GM12865 (cell line): ENCODE measurements at places on chromosomes 5 and 9.

GRCh38 chr5:93735378-93735777, 6.0 kb downstream of the POU5F2 start:
- no peak for DNase-seq

DNA sequence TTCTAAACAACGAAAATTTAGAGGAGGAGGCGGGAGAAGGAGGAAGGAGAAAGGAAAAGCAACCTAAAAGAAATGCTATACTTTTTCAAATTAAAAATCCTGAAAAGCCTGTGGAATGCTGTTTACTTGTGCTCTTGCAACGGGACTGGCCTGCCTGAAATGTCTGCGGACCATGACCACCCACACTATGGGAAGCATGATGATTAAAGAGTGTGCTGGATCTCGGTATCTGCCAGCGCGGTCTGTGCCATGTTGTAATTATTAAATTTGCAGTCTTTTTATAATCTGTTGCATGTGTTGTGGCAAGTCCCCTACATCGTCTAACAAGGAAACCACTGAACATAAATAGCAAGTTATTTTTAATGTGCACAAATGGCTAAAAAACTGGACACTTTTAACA, 111.4 kb downstream of the FANCC start:
- no peak for DNase-seq

DNA sequence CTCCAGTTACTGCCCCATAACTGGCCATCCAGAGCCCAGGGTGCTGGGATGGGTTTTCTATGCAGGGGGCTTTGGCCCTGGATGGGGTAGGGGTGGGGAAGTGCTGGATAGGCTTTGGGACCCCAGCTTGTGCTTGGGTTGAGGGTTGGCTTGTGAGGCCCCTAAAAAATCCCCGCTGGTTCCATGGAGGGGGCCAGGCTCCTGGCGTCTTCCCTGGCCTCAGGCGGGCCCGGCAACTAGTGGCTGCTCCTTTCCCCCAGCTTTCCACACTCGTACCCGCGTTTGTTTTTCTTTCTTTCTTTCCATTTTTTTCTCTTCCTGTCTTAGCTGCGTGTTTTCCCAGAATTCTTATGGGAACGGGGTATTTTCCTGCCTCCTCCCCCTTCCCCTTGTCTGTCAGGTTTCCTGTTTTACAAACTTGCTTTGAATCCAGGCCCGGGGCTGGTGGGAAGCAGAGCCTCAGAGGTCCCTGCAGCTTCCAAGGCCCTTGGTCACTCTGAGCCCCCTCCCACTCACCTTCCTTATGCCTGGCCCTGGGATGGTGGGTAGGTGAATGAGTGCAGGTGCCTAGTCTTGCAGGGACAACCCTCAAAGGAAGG, 40.2 kb downstream of the RGS3 start:
- no peak for DNase-seq

GRCh38 chr9:19423163-19423562, 14.4 kb downstream of the ACER2 start:
- DNase-seq, result no peak

DNA sequence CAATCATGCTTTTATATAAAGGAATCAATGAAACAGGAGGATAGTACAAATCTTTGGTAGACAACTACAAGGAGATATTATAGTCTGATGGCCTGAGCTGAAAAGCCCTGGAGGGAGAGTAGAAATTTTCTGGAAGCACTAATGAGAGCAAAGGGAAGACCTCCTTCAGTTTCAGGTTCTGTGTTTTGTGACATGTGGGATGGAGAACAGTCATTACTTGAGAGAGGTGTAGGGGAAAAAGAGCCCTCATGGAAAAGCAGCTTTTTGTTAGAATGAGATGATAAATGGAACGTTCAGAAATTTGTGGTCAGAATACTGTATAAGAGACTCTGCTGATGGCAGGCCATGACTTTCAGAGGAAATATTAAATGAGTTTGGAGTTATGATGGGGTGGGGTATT, 360.6 kb upstream of the MEF2C start:
- DNase-seq, result no peak

DNA sequence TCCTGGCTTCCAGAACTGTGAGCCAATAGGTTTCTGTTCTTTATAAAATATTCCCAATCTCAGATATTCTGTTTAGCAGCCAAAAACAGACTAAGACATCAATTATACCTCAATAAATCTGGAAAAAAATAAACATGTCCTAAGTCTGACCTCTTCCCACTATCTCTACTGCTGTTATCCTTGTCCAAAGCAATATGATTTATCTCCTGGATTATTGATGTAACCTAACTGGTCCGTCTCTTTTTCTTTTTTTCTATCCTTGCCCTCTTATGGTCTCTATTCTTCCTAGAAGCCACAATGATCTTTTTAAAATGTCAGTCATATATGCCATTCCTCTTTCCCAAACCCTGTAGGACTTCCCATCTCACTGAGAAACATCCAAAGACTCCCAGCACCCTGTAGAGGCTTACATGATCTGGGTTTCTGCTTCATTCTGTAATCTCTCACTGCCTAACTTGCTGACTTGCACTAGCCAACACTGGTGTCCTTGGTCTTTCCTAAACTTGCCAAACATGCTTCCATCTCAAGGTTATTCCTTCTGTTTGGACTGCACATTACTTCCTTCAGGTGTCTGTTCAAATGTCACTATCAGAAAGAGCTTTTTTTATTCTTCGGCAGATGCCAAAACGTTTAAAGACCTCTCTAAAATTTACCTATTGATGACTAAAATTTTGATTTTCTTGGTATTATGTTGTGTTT, 13.1 kb downstream of the FOCAD start:
- DNase-seq, result no peak

- DNase-seq, result no peak
Measured at GRCh38 chr5:146409054-146409671, 38.0 kb upstream of the TCERG1 start.

DNA sequence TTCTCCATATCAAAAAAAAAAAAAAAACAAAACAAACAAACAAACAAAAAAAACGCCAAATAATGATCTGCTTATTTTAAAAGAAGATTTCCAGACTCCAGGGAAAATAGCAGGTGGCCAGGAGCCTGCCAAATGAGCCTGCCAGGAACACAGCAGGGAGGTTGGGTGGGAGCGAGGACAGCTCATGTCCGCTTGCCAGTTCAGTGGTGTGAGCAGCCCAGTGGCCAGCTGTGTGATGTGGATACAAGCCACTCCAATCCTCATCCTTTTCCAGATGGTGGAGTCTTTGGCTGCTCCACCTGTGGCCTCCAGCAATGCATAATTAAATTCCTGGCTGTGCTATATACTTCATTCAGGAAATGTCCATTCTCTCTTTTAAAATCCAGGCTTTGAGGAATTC, 1025.1 kb upstream of the C9orf72 start:
- DNase-seq, result no peak

DNA sequence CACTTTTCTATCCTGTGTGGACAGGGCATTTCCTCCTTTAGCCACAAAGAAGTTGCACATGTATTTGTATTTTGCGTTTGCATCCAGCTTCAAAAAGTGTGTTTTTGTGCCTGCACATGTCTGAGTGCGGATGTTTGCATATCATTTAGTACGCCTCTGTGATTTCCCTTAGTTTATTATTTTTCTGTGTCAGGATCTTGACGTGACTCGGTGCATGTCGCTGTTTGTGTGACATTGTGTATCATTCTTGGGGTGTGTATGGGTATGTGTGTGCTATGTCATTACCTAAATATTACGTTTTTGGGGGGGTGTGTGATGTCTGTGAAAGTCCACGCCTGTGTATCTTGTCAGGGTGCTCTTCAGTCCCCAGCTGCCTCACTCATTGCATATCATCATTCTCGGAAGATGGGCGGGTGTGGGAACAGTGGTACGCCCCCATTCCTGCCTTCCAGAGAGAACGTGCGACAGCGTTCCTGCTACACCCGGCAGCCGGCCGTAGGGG, 416 bp upstream of the PAIP2 start:
- DNase-seq, result no peak

GRCh38 chr5:150320044-150320613, 17.4 kb upstream of the ARSI start:
- DNase-seq, result no peak

- DNase-seq, result no peak
Measured at GRCh38 chr5:93322974-93323860, 257.8 kb downstream of the NR2F1-AS1 start.

DNA sequence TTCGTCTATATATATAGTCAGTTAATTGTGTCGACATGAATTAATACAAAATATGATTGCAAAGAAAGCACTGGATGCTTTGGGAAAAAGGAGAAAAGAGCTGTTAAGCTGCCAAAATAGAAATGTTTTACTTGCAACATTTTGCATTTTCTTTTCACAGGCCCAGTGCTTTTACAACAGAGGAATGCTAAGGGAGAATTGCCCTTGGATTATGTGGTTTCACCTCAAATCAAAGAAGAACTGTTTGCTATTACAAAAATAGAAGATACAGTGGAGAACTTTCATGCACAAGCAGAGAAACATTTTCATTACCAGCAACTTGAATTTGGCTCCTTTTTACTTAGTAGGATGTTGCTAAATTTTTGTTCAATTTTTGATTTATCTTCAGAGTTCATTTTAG, 76.2 kb downstream of the SLF1 start:
- DNase-seq, result no peak

DNA sequence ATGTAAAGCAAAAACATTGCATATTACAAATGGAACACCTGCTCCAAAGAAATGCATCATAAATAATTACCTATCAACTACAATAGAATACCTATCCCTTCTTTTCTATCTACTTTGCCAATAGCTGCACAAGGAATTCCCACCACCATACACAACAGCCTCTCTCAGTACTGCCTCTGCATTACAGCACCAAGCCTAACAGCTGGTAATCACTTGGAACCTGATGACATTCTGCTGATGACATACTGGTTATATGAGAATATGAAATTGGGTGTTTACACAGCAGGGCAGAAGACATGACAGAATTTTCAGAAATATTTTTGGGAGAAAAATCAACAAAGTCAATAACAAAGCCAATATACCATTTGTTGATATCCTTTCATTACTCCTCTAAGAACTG, 43.2 kb downstream of the PSMB7 start:
- no peak for DNase-seq

- peak; percentile 9 for DNase-seq
Measured at GRCh38 chr5:176870110-176870591, 29.0 kb downstream of the HK3 start.

GRCh38 chr9:114633438-114634089, 22.5 kb downstream of the TMEM268 start:
- no peak for DNase-seq

DNA sequence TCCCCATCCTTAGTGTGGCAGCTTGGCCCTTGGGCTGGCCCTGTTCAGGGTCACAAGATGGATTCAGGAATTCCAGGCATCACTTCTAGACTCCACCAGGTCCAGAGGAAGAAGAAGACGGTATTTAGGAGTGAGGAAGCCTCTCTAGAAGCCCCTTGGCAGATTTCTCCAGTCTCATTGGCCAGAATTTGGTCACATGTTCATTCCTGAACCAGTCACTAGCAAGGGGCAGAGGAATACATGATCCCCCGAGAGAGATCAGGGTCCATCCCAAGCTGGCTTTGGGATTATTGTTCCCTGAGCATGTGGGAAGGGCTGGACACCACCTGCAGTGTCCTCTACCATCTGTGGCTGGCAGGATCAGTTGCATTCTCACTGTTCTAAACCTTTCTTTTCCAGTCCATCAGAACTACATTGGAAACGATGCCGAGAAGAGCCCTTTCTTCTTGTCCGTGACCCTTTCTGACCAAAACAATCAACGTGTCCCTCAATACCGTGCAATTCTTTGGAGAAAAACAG, 48.5 kb downstream of the GARNL3 start:
- no peak for DNase-seq

DNA sequence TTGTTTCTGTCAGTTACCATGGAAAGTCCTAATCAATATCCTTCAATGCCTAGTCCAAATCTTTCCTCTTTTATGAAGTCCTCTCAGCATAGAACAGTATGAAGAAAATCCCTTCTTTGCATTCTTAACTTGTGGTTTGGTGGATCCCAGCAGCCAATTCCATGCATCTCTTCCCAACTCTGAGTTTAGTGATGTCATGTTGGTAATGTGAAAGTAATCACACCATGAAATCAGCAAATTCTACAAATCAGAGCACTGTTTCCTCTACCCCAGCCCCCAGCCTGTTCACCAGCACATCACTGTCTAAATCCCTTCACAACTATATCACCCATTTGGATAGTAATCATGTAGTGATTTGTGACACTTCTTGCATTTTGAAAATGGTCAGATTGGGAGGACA, 4.7 kb upstream of the C1QTNF2 start:
- DNase-seq, result no peak

DNA sequence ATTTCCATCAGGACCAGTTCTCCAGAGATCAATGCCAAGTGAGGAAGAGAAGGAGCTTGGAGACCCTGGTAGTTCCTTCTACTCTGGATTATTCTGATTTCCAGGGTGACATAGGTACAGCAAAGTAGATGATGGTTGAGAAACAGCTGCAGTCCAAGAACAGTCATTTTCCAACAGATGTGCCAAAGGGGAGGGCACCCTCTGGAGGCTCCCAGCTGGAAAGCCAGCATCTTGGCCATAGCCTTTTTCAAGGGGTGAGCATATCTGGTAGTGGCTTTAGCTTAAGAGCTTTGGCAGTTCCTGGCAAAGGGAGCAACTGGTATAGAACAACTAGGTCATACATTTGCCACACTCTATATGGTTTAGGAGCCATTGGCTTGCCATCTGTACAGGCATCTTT, 492.7 kb downstream of the RASEF start:
- DNase-seq, result no peak

DNA sequence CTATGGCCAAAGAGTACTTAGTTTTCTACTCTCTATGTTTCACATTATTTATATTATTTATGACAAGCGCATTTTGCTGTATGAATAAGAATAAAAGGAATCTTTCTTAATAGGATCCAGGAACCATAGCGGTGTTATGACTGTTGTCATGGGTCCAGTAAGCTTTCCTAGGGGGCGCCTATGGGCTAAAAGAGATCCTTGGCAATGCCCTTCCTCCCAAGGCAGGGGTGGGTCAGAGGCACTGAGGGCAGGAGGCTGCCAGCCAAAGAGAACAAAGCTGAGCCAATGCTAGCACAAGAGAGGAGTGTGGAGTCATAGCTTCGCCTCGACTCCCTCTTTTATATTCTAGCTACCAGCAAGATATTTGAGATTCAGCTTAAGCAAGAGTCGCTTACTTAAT, 98.4 kb upstream of the GNAQ start:
- DNase-seq, result no peak
